Hematopoietic multipotent progenitor cell treated with erythropoietin and hydrocortisone succinate and interleukin-3 and kit ligand, for 6 days (in vitro differentiated cells): ENCODE measurements at places on chromosomes 1 and 21.

GRCh38 chr21:42215942-42216725 is 2.8 kb upstream of the ABCG1 start:
- DNase-seq = no peak

DNA sequence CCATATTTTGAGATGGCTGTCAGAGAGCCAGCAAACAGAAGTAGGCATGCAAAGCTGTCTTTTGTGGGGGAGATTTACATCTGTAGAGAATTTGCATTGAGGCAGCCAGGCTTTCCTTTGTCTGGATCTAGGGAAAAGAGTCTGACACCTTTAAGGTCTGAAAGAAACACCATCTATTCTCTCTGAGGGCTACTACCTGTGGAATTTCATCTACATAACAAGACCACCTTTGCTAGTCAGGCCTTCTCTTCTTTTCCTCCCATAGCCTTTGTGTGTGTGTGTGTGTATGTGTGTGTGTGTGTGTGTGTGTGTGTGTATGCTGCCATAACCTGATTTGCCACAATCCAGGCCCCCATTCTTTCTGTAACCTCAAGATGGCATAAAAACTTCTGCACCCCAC is 28.4 kb upstream of the DMRTB1 start:
- no peak for DNase-seq

GRCh38 chr1:77281491-77282186 is at the start of gene AK5:
TSS of gene AK5 (plus strand) at chr1:77282019. CDS start at chr1:77282314, 295 bp downstream.
- peak; percentile 45 for DNase-seq

GRCh38 chr1:75203415-75204277 is 69.5 kb downstream of the LHX8 start:
- peak; percentile 64 for DNase-seq

GRCh38 chr1:204190212-204191211 is 5.8 kb downstream of the KISS1 start:
- peak; percentile 75 for DNase-seq

GRCh38 chr1:25773441-25774125 is 26.4 kb upstream of the SELENON start:
- no peak for DNase-seq

GRCh38 chr21:34360488-34361241 is 3.1 kb upstream of the KCNE2 start:
- no peak for DNase-seq

DNA sequence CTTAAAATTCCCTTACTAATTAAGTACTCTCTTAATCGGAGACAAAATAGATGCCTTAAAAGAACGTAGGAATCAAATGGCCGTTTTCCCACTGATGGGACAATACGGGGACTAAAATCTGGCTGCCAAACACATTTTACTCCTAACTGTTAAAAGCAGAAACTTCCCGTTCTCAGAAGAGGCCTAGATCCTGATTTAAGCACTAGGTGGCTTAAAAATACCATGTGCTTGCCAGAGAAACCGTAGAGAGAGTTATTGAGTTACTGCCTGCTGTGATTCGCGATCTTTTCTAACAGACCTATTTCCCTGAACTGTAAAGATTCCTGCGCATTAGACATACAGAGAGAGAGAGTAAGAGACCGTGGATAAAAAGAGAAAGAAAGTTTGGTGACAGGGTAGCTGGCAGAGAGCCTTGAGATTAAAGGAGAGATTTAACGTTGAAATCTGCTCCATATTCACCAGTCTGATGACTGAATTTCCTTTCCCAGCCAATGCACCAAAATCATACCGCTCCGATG is 54.4 kb upstream of the STUM start:
- no peak for DNase-seq

DNA sequence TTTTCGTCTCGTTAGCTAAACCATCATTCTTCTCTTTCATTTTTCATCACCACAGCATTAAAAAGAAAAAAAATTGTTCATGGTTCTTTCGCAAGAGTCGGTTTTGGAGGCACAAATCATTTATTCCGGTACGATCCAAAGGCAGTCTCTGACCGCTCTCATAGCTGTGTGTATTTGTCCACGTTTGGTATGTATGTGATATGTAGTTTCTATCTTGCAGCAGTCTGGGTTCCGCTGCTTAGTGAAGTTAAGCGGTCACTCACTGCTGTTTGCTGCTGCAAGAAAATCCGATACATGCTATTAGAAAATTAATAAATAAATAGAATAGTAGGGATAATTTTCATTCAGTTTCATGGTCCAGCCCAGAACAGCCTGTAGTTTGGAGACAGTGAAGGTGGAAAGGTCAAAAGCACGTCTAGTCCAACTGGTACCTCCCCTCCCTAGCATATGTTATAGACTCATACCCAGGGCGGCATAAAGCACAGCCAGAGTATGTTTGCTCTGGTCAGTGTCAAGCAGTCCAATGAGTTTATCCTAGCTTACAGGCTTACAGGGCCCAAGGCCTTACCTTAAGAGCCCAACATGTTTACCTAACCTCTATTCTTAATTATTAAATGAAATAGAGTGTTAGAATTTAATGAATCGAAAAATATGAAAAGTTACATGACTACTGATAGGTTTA is 2.5 kb downstream of the FMN2 start:
- no peak for DNase-seq

DNA sequence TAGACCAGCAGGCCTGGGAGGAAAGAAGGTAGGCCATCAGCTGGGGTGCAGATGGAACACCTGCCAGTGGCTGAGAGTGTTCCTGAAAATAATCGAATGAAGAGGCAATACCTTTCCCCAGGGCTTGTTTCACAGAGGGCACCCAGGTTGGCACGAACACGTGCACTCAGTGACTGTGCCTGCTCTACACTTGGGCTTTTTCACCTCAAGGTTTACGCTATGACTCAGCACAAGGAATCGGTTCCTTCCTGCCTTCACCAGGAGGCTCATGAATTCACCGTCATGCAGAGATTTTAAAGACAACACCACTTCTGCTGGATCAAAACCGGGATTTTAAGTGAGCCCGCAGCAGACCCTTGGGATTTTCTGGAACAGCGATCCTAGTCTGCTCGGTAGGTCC is 118.5 kb upstream of the ADAR start:
- no peak for DNase-seq

DNA sequence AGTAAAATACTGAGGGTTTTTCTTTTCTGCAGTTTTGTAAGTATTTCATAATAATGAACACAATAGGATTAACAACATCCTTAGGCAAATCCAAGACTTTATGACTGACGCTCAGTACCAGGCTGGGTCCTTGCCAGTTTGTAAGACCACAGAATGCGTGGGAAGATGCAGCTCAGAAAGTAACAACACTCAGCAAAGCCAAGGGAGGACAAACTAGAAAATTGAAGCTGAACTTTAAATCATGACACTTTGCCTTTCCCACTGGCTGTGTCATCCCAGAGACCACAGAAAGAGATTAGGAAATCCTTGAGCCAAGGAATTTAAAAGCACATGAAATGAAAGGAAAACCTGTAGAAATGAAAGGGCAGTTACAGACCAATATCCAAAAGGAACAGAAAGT is 426.3 kb upstream of the CHRM3 start:
- no peak for DNase-seq

GRCh38 chr1:60419023-60419422 is 345.5 kb upstream of the C1orf87 start:
- DNase-seq = no peak

GRCh38 chr1:206547104-206547503 is 39.8 kb downstream of the RASSF5 start:
- no peak for DNase-seq

GRCh38 chr1:40817791-40818263 is 34.2 kb downstream of the KCNQ4 start:
- no peak for DNase-seq

GRCh38 chr1:202709276-202710041 is 795 bp downstream of the SYT2 start:
- no peak for DNase-seq

- no peak for DNase-seq
These were observed 383.7 kb upstream of the CAMK1G start for GRCh38 chr1:209199822-209200221.

DNA sequence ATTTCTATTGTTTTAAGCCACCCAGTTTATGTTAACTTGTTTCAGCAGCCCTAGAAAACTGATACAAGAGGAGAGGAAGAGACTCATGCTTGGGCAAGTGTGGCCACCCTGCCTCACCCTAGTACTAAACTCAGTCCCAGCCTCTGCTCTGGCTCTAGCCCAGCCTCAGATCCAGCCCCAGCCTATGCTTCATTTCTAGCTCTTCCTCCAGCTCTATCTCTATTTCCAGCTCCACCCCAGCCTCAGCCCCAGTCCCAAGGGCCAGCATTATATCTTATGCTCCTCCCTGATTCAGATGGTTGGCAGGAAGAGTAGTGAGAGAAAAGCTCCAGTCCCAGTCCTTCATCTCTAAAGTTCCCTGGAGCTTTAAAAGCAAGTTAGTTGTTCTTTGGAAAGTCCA is 535.5 kb downstream of the PTPRC start:
- DNase-seq = peak; percentile 6

DNA sequence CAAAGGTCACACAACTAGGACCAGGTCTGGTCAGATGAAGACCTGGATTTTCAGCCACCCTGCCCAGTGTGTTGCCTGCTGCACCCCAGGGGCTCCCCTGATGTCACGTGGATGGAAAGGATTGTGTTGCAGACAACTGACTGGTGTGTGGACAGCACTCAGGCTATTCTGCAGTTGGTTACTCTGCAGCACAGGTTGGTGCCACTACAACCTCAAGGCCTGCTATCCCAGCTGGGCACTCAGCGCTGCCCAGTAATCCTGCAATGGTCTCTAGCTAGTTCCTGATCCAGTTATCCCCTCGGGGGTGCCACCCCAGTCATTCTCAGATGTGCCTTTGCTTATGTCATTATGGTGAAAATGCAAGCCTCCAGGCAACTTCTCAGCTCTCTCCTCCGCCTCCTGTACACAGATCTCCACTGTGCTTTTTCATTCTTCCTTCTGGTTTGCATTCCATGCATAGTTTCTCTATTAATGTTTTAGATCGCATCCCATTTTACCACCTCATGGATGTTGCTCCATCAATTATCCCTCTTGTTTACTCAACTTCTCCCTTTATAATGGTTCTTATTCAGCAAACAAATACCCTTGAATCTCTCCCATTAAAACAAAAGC is 503.2 kb upstream of the CAMK1G start:
- DNase-seq = no peak

DNA sequence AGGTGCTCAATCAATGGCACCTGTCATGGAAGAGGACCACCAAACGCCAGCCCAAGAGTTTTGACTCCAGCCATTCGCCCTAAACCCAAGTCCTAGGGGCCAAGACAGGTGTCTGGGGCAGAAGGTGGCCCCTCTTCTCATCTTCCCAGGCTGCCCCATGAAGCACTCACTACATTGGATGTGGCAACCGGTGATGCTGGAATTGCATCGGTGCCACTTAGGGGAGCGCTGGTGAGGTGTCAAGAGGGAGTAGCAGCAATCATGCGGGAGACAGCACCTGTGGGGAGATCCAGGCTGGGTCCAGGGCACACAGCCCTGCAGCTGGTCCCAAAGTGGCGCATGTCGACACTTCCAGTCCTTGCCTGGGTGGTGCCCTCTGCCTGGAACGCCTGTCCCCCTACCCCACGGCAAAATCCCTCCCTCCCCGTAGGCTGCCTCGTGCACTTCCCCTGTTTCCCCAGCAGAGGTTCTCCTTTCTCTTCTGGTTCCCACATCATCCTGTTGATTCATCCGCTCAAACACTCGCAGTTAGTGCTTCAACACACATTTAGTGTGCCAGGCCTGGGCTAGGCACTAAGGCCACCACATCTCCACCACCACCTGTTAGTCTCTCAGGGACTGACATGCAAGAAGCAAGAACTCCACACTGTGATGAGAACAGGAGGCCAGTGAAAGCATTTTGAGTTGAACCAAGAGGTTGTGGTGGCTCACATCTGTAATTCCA is 18.5 kb downstream of the PLA2G2D start:
- peak; percentile 65 for DNase-seq

DNA sequence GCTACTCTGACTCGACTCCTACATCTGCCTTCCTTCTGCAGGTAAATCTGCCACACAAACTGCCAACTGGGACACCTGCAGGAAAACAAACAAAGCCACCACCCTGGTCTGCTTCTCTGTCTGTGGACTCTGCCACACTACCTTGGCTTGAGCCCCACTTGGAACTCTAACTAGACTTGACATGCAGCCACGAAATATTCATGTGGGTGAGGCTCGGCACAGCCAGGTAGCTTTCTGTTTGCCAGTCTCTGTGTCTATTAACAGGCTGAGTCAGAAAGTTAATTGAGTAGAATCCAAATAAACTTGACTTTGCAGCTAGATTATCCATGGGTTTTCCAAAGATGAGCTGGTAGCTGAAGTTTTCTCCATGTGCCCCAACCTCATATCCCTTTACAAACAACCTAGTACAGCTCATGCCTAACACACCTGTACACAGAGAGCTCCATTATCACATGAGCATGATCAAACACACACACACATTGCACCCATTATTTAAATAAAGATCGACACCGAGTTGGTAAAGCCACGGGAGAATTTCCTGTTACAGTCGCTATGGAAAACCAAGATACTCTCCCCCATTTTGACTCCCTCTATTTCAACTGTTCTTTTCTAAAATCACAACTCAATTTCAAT is 808 bp downstream of the C1orf116 start:
- no peak for DNase-seq

DNA sequence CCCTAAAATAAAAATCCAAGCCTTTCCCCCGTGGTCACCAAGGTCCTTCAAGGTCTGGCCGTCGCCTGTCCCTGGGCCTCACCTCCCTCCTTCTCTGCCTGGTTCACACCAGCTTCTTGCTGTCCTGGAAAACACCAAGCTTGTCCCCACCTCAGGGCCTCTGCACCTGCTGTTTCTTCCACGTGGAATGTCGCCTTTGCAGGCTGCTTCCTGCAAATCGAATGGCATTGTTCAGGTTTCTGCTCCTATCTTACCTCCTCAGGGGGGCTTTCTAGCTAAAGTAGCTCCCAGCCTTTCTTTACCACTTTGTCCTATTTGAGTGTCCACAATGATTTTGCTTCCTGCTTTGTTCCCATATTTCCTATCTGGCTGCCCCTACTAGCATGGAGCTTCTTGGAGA is 3.3 kb upstream of the CASZ1 start:
- no peak for DNase-seq

DNA sequence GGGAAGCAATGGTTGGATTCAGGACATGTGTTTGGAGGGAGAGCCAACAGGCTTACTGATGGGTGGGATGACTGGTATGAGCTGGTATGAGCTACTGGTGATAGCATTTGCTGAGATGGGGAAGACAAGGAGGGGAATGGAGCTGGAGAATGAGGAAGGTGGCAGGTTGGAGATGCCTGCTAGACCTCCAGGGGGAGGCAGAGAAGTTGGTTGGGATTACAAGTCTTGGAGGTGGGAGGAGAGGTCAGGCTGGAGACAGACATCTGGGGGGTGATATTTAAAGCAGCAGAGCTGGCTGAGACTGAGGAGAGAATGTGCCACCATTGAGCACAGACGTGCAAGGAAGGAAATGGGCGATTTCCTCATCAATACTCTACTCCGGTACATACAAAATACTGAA is 31.8 kb upstream of the ENO1 start:
- DNase-seq = no peak
